ENCODE measurements at places on chromosomes 16 and 17.

GRCh38 chr16:26157319-26157718, 465.6 kb downstream of the HS3ST4 start:
- no peak for DNase-seq

DNA sequence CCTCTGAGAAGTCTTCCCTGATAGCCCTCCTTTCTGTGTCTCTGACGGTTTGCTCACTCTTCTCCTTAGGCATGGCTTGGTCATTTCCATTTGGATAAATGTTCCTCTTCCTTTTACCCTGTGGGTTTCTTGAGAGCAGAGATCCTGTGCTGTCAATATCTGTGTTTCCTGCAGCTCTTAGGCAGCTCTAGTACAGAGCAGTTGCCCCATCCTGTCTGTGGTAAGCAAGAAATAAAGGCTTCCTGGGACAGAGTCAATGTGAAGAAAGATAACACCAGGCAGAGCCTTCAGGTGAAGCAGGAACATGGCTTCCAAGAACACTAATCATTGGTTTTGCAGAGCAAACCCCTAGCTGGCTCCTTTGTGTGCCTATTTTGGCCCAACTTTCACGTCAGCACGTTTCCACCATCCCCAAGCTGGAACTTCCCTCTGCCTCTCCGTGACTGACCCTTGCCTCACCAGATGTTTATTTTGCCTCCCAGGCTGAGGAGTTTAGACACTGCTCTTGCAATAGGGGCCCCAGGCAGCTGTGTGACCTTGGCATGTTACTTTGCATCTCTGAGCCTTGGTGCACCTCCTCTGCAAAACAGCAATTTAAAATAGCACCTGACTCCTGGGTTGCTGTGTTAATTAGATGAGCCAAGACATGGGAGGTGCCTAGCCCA, 49.6 kb upstream of the SIAH1 start:
- peak; percentile 2 for DNase-seq

- peak; percentile 65 for DNase-seq
Observed at GRCh38 chr17:78391843-78392242, 13.4 kb downstream of the PGS1 start.

DNA sequence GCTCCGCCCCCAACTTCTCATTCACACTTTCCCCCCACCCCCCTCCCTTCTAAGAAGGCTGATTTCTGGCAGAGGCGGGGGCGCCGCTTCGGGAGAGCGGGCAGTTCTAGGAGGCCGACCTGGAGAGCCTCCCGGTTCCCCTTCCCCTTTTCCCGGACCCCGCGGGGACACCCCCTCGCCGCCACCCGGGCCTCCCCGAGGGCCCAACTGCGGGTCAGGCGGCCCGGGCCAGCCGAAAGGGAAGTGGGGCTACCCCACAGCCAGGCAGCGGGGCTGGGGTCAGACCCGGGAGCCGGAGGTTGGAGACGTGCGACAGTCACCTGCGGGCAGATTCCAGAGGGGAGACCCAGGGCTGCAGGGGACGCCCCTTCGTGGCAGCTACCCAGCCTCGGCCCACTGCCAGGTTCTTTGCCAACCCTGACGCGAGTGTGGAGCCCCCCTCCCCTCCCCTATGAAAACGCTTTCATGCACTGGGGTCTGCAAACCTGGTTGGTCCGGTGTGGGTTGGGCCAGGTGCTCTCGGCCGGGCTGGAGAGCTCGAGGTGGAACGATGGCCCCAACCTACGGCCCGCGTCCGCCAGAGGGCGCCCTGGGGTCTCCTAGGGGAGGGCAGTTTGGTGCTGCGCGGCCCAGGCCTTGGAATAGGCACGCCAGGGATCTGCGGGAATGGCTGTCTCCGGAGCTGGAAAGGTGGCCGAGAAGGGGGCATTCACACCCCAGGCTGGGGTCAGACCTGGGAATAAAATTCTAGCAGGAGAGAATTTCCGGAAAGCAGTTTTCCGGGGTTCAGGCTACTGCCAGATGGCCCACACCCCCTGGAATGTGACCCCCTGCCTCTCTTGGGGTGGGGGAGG, 721 bp upstream of the SOCS3 start:
- peak; percentile 80 for DNase-seq

DNA sequence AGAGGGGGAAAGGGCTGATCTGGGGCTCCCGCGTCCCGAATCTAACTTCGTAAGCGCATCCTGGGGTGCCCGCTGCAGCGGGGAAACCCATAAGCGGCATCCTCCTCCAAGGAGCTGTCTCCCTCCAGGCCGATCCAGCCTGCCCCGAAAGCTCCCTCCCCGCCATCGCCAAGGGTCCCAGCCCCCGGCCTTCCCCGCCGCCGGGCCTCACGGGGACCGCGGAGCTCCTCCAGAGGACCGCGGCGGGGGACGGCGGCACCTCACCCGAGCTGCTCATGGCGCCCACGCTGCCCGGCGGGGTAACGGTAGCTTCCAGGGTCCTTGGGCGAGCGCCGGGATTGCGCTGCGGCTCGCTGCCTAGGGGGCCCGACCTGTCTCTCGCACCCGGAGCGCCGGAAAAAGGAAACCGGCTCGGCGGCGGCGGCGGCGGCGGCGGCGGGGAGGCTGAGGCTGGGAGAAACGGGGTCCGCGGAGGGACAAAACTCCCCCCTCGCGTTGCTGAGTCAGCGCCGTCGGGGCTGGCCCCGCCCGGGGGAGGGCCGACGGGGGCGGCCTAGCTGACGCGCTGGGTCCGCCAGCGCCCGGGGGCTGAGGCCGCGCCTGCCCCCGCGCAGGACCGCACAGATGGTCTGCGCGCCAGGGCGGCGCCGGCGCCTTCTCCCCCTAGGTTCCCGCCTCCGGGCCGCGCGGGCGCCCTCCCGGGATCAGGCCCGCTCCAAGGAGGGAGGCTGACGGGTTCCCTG, at the start of gene BLMH:
BLMH (minus strand) TSS at position 402 of the 743 bp plus-strand sequence; CDS start at position 277, 125 bp downstream.
- DNase-seq: peak; percentile 50

- DNase-seq: peak; percentile 43
Observed at GRCh38 chr16:56600398-56600999, 7.9 kb upstream of the MT2A start.

GRCh38 chr17:63041722-63042121, 75.7 kb downstream of the TANC2 start:
- no peak for DNase-seq

GRCh38 chr17:17235212-17236174, 1.5 kb downstream of the FLCN start:
- peak; percentile 19 for DNase-seq

GRCh38 chr17:64188088-64188487, 58.1 kb upstream of the ERN1 start:
- DNase-seq: no peak

GRCh38 chr17:66677201-66677981, 157.5 kb upstream of the CACNG5 start:
- DNase-seq: no peak

- no peak for DNase-seq
Observed at GRCh38 chr17:68383443-68384321, 73.6 kb downstream of the WIPI1 start.

DNA sequence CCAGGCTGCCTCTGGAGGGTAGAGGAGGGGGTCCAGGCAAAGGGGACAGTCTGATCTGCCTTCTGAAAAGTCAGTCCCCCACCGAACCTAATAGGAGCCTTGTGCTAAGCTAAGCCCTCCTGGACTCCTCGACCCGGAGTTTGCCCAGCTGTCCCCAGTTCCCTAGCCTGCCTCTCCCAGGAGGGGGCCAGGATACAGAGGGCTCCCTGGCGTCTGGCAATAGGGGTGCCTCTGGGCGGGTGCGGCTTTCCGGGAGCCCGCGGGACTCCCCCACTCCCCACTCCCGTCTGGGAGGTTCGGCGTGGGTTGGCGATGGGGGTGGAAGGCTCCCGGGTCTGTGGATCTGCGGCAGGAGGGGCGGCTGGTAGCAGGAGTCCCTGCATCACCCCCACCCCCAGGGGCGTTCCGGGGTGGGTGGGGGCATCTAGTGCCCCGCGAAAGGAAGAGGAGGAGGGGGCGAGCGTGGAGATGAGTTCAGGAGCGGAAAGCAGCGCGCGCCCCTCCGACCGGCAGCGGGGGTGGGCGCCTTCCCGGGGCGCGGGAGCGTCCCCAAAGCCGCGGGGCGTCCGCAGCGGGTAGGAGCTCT, 1.2 kb downstream of the GSG1L start:
- DNase-seq: no peak

- no peak for DNase-seq
Observed at GRCh38 chr16:56961386-56961785, 364 bp upstream of the CETP start.

GRCh38 chr16:52492789-52493357, 54.1 kb downstream of the TOX3 start:
- no peak for DNase-seq

- peak; percentile 55 for DNase-seq
Observed at GRCh38 chr17:50627782-50628601, 6.7 kb upstream of the ABCC3 start.

DNA sequence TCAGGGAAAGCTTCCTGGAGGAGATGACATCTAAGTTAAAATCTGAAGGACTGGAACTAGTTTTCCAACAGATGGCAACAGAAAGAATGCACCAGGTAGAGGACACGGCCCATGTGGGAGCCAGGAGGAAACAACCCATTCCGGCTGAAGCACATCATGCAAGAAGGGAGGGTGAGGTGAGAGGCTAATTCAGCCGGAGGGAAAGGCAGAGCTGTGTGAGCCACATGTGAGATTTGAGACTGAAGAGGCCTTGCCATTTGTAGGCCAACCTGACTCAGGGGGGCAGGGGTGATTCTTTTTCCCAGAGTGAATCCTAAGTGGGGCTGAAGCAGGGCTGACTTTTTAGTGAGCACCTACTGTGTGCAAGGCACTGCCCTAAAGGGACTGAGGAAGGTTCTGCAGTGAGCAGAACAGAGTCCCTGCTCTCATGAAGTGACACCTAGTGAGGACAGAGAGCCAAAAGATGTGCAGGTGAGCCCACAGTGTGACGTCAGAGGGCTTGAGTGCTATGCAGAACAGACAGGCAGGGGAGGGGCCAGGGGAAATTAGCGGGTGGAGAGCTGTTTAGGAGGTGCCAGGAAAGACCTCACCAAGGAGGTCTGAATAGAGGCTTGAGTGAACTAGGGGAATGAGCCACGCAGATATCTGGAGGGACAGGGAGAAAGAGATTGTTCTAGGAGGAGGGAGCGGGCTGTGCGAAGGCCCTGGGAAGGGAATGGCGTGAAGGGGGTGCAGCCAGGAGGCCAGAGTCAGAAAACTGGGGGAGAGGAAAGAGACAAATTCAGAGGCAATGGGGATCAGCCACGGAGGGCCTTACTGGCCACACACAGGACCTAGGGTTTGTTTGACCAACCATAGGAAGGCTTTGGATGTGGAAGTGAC, 19.8 kb upstream of the IL21R start:
- no peak for DNase-seq

DNA sequence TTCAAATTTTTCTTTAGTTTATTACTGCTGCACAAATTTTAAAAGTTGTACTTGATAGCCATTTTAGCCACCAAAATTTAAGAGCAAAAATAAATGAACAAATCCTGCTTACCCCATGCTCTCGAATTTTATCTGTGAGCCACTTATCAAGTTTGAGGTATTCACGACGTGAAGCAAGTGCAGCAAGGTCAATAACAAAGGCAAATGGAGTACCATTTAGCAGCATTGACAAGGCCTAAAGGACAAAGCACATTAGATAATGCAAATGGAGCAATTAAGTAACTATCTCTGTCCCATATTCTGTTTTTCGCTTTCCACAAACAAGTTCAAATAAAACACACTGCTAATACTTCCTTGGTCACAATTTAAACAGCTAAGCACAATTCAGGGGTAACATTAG, 54.7 kb downstream of the CNOT1 start:
- DNase-seq: no peak

DNA sequence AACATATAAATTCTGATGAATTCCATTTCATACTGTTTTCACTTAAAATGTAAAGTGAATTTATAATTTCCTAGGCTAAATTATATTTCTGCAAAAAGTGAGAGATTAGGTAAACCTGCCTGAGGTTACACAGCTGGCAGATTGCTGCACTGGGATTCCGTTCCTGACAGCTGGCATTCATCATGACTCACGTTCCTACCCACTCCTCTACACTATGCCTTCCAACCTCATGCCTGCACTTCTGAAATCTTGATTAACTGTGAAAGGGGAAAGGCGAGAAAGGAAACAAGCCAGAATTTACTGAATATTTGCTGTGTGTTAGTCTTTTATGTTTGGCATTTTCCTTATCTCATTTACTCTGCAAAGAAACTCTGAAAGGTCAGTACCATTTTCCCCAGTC, 73.3 kb upstream of the MON1B start:
- no peak for DNase-seq

DNA sequence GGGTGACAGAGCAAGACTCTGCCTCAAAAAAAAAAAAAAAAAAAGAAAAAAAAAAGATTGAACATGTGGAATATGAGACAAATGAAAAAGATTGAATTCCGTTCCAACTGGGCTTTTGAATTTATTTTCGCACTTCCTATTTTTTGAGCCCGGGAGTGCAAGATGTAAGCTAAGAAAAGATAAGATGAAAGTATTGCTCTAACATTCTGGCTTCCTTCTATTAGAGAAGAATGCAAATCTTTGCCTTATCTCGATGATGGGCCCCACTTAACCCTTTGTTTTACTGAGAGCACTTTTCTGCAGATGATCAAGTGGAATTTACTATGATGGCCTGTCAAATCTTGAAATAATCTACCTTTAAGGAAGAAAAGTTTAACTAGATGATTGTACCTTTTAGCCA, 96.3 kb downstream of the WWOX start:
- no peak for DNase-seq

DNA sequence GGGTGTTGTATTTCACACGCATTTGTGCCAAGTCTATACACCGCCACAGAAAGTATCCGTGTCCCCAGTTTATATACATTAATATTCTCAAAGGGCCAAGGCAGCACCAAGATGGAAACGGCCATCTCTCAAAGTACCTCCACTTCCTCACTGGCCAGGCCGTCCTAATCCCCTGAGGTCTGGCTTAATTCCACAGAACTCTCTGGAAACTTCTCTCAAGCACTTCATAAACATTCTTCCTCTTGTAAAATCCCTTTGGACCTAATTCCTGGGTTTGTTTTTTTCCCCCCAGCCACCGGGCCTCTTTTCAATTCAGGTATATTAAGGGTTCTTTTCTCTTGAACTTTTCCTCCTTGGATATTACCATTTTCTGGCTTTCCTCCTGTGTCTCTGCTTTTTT, 5.1 kb upstream of the ERN1 start:
- no peak for DNase-seq

DNA sequence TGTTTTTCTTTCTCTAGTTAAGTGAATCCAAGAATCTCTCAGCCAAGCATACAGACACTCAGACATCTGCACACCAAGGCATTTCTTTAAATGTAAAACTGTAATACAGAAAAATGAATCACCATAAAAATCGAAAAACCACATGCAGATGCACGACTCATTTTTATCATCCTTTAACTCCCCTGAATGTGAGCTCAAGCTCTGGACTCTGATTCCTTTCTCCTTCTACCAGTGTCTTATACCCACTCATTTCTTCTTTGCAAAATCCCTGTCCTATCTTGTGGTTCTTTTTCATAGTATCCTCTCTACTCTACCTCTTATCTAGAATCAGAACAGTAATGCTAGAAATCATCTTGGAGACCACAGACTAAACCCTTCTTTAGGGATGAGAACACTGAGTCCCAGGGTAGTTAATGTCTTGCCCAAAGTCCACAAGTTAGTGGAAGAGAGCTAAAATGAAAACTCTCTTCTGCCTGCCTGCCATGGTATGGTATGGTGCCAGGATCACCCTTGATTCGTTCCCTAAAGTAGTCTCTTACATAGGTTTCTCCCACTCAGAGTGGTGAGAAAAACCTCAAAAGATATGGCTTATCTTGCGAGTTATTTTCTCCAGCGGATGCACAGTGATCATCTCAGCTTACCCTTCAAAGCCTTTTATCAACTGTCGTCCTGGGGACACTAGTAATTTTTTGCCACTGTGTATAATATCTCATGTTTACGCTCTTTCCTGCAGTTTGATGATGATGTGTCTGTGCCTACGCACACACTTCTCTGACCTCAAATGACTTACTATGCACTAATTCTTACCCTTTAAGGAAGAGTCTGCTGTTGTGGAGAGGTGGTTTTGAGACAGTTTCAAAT, 30.2 kb downstream of the BRD7 start:
- DNase-seq: no peak

Data from kidney glomerular epithelial cell (primary cell).